ENCODE measurements at places on chromosomes 6 and 20.
A peak's percentile ranks its signal among the peaks of the same experiment; 100 is the strongest.

DNA sequence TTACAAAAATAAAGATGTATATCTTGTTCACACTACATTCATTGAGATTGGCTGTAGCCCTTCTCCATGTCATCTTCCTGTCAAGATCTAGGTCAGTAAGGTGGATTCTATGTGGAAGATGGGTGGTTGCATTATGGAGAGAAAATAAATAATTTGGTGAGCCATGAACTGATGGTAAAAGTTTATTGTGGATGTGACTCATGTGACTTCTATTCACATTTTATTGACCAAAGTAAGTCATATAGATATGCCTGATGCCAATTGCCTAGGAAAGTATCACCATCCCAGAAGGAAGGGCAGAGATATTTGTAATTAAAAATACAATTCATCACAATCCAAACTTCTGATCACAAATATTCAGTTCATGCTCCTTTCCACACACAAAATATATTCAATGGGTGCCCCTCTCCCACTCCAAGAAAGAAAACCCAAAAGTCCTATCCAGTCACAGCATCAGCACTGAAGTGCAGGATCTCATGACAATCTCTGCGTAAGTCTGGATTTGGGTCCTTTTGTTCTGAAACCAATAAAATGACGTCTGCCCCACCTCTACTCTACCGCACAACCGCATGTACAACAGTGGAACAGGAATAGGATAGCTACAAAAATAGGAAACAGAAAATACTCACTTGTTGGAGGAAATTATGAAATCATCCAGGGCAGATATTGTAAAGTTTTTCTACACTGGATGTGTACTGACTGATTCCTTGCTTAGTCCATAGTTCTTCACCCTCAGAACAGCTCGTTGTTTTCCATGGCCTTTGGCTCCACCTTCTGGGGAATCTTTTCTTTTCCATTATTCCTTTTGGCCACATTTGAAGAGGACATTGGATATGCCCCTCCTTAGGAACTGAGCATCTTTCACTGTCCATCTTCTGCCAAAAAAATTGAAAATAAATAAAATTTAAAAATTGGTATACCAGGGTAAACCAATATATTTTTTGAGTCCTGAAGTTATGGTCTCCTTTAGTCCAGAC, 16.1 kb upstream of the SLC17A3 start:
- DNase-seq, result no peak

- peak; percentile 78 for DNase-seq
Observed at GRCh38 chr20:63520504-63520933, at the start of gene PPDPF. Gene PPDPF (plus strand): TSS chr20:63520765. CDS start chr20:63521309, 544 bp downstream.

DNA sequence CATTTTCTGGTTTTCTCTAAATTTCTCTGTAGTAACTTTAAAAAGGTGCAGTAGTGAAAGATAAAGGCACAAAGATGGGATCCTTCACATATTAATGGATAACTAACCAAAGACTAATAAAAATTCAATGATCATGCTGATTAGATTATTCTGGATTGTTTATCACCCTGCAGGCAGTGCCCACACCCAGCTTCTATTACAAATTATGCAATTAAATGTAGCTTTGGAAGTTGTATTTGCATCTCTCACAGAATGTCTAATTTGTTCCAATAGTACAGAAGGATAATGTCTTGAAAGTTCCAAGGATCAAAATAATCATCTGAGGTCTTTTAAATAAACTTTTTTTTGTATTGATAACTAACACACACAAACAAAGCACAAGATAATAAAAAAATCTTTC, 837.6 kb downstream of the HACE1 start:
- no peak for DNase-seq

DNA sequence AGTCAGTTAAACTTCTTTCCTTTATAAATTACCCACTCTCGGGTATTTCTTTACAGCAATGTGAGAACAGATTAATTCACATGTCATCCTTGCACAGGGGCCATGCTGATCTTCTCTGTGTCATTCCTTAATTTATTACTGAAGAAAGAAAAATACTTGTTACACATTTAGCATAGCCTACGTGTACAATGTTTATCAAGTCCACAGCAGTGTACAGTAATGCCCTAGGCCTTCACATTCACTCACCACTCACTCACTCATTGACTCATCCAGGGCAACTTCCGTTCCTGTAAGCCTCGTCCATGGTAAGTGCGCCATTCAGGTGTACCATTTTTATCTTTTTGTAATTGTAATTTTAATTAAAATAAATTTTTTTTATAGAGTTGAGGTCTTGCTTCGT, 73.6 kb downstream of the RSPH3 start:
- no peak for DNase-seq

- DNase-seq, result no peak
Observed at GRCh38 chr6:97014595-97014994, 90.1 kb downstream of the KLHL32 start.

DNA sequence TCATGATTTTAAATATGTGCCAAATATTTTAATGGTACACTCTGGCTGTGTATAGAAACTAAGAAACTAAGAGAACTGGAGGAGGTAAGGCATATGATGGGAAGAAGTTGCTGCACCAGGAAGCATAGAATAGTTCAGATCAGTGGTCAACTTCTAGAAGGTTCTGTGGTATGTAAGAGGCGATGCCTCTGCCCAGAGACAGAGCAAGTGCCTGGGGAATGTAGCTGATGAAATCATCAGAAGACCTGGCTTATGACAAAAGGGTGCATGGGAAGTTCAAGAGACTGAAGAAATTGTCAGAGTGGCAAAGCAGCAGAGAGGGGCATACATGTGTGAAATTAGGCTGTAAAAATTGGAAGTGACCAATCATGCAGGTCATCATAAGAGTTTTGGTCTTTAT, 580.8 kb downstream of the BMP2 start:
- DNase-seq, result no peak
